Natural killer cell (primary cell): ENCODE measurements at places on chromosomes 6 and 20.
A peak's percentile ranks its signal among the peaks of the same experiment; 100 is the strongest.

GRCh38 chr6:68317366-68317765 is 317.7 kb upstream of the ADGRB3 start:
- no peak for DNase-seq

- peak; percentile 54 for DNase-seq
These were observed 11.1 kb upstream of the SERINC3 start for GRCh38 chr20:44532981-44533331.

- no peak for DNase-seq
These were observed 673 bp downstream of the MARCKS start for GRCh38 chr6:113857556-113858479.

- no peak for DNase-seq
These were observed 26.3 kb upstream of the MC3R start for GRCh38 chr20:56222201-56222600.

GRCh38 chr6:93821953-93822352 is 402.6 kb upstream of the EPHA7 start:
- no peak for DNase-seq

GRCh38 chr6:119043265-119043664 is 35.2 kb downstream of the FAM184A start:
- DNase-seq, result no peak
